Activated CD4-positive, alpha-beta T cell treated with anti-CD3 and anti-CD28 coated beads, Interleukin-2, amount 50 U/mL, for 24 hours (primary cell): ENCODE measurements at places on chromosomes 2 and 18.
A peak's percentile ranks its signal among the peaks of the same experiment; 100 is the strongest.

DNA sequence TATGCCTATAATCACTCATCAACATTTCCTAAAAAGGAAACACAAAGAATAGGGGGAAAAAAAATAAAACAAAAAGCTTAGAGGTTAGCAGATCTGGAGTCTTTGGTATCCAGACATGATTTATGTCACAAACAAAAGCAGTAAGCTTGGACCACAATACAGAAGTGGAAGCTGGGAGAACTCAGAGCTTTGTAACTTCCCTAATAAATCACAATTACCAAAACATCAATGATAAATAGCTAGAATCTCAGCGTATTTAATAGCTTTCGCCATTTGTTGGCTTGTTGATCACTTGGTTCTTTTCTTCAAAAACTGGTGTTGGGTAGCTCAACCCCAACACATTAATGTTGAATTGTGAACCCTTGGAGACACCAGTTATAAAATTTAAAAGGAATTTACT is 392.5 kb downstream of the IRS1 start:
- no peak for DNase-seq

DNA sequence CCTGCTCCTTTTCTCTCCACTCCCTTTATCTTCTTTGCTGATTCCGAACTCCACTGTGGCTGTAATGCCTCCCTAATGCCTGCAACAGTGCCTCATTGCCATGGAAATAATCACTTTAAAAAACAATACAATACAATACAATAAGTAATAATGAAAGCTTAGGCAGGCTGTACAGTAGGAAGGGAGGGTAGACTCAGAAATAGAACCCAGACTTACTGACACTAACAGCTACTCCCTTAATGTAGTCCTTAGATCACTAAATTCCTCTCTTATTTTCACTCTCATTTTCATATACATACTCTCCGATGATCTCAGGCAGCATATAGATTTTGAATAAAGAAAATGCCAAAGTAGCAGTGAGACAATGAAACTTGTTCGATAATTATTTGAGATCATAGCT is 70.2 kb downstream of the DLGAP1 start:
- DNase-seq, result no peak

- no peak for DNase-seq
Measured at GRCh38 chr18:1045658-1046057, 141.0 kb downstream of the ADCYAP1 start.

- DNase-seq, result peak; percentile 18
Measured at GRCh38 chr2:161122772-161123530, 37.3 kb upstream of the TANK start.

GRCh38 chr18:24731158-24731557 is 270.7 kb downstream of the HRH4 start:
- no peak for DNase-seq
